ENCODE measurements at places on chromosomes 1 and 21.

- DNase-seq: no peak
These were observed 48.2 kb downstream of the RASSF5 start for GRCh38 chr1:206555473-206555935.

GRCh38 chr1:117571496-117571895 lies 34.4 kb upstream of the TENT5C start:
- DNase-seq: no peak

GRCh38 chr1:62725255-62725654 lies 37.1 kb upstream of the DOCK7 start:
- DNase-seq: no peak

DNA sequence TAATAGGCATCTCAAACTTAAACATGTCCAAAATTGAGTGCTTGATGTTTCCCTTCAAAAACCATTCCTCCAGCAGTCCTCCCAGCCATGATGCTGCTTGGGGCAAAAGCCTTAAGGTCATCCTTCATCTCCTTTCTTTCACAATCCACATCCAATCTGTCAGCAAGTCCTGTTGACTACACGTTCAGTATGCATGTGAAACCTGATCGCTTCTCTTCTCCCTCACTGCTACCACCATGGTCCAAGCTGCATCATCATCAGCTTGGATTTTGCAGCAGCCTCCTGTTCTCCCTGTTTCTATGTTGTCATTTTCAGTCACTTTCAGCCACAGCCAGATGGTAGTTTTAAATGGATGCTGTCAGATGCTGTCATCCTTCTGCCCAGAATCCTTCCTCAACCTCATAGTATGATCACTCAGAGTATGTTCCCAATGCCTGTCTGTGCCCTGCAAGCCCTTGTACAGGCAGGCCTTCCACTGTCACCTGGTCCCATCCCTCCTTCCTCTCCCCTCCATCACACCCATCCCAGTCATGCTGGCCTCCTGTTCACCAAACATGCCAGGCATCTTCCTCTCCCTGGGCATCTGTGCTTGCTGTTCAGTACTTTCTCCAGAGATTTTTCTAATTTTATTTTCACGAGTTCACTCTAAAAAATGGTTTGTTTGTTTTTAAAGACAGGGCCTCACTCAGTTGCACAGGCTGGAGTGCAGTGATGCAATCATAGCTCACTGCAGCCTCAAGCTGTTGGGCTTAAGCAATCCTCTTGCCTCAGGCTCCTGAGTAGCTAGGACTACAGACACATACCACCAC lies 66.0 kb downstream of the SYDE2 start:
- no peak for DNase-seq

DNA sequence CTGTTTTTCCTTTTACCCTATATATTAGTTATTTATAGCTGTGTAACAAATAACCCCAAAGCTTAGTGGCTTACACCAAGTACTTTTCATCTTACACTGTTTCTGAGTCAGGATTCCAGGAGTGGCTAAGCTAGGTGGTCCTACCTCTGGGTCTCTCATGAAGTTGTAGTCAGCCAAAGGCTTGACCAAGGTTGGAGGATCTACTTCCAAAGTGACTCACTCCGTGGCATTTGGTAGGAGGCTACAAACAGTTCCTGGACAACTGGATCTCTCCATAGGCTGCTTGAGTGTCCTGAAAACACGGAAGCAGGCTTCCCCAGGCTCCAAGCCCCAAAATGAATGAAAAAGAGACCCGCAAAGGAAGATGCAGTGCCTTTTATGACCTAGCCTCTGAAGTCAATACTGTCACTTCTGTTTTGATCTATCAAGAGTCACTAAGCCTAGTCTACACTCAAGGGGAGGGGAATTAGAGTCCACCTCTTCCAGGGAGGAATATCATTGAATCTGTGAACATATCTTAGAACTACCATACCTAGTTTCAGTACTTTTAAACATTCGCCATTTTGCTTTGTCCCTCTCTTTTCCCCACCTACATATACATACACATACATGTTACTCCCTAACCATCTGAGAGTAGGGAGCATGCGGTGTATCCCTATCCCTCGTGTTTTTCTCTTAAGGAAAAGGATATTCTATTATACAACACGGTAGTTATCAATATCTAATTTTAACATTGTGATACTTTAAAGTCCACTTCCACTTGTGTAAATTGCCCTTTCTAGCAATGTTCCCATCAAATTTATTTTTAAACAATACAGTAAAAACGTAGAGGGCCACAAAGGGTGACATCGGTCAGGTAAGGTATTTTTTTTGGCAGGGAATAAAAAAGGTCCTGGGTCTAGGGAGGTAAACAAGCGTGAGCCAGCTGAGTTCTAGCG lies 67.2 kb downstream of the SLC35A3 start:
- no peak for DNase-seq

GRCh38 chr1:162397943-162398560 lies 13.9 kb downstream of the SH2D1B start:
- DNase-seq: no peak

DNA sequence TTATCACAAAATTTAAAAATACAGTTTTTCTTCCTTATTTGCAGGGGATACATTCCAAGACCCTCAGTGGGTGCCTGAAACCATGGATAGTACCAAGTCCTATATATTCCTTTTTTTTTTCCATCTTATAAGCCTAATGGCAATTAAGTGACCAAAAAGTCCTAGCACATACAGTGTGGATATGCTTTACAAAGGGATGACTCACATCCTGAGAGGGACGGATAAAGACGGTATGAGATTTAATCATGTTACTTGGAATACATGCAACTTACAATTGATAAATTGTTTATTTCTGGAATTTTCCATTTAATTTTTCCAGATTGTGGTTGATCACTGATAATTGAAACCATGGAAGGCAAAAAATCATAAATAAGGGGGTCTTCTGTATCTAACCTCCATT lies 181.2 kb upstream of the BRINP3 start:
- no peak for DNase-seq

DNA sequence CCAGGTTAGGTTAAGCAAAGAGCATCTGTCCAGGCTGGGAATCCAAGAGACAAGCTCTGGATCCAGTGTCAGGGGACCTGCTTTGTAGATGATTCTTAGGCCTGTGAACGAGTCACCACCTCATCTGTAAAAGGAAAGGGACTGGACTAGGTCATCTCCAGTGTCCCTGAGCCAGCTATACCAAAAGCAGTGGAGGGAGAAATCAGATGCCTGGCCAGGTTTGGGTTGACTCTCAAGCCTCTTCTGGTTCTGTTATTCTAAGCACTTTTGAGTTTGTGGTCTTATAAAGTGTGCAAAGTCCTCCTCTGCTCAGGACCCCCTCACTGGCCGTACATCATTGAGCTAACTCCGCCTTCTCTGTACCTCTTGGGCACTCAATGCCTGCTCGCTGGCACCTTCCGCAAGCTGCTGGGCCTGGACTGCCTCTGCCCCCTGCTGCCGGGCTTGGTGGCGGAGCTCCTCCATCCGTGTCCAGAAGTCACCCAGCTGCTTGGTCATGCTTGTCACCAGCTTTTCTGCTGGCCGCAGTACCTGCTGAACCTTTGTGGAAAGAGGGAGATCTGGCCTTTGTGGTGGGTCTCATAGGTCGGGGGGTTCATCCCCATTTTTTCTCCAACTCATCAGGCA lies 33.6 kb downstream of the CAMK1G start:
- no peak for DNase-seq

Measured in activated CD4-positive, alpha-beta T cell treated with anti-CD3 and anti-CD28 coated beads, Interleukin-2, amount 50 U/mL, for 1 hour (primary cell).